ENCODE measurements at places on chromosomes 5 and 9. TPM values are rescaled to one million over a fixed set of nuclear protein-coding genes. Genes with fewer than 3 reads are reported as not detected.

The ADAMTS2 gene
- total RNA-seq: not detected

The CAMSAP1 gene
- total RNA-seq: 24.7 TPM

The ENHO gene
- total RNA-seq: not detected

The RNF208 gene
- total RNA-seq: 3.8 TPM

The CYLC2 gene
- not detected for total RNA-seq

The MSX2 gene
- total RNA-seq: not detected

The PLEKHG4B gene
- not detected for total RNA-seq

The SLC25A2 gene
- total RNA-seq: 0.25 TPM

The NEUROG1 gene
- total RNA-seq: not detected

The SEMA4D gene
- 458 TPM for total RNA-seq

The SLC4A9 gene
- total RNA-seq: not detected

The SLC34A1 gene
- total RNA-seq: 0.11 TPM

The NUTM2F gene
- not detected for total RNA-seq

The ALAD gene
- 36.8 TPM for total RNA-seq
